ENCODE measurements at places on chromosomes 11 and 22.

GRCh38 chr11:93526641-93527583, 16.3 kb downstream of the SMCO4 start:
- no peak for DNase-seq
- H3K27me3 ChIP-seq, result peaks cover 5% of the 10 kb centered on the region
- H3K4me3 ChIP-seq, result no peak overlapping the region
- no peaks in the 10 kb centered on the region for H3K36me3 ChIP-seq

DNA sequence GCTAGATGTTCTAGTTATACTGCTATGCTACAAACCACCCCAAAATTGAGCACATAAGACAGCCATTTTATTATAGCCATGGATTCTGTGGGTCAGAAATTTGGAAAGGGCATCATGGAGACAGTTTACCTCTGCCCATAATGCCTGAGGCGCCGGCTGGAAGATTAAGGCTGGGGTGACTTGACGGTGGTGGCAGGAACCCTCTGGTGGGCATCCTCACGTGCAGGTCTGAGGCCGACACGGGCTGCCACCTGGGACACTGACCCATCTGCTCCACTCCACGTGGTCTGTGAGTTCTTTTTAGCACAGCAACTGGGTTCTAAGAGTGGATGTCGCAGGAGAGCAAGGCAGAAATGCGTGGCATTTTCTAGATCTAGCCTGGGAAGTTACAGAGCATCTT, 40.0 kb upstream of the PRDM11 start:
- no peaks in the 10 kb centered on the region for H3K36me3 ChIP-seq
- peak overlapping the region; percentile 60 for H3K27ac ChIP-seq
- H3K27me3 ChIP-seq, result peaks cover 11% of the 10 kb centered on the region
- H3K4me3 ChIP-seq, result no peak overlapping the region

- DNase-seq, result no peak
- no peak overlapping the region for H3K27ac ChIP-seq
- no peak overlapping the region for H3K4me3 ChIP-seq
- peaks cover 2% of the 10 kb centered on the region for H3K27me3 ChIP-seq
- H3K4me1 ChIP-seq, result no peaks in the 10 kb centered on the region
Observed at GRCh38 chr11:36441610-36442208, 68.4 kb downstream of the TRAF6 start.

- peaks cover 5% of the 10 kb centered on the region for H3K36me3 ChIP-seq
- peaks cover 4% of the 10 kb centered on the region for H3K27me3 ChIP-seq
- DNase-seq, result no peak
- H3K4me1 ChIP-seq, result peaks cover 5% of the 10 kb centered on the region
Observed at GRCh38 chr11:64492561-64492960, 98.5 kb upstream of the SLC22A12 start.

- H3K27me3 ChIP-seq, result peaks cover 10% of the 10 kb centered on the region
- H3K4me1 ChIP-seq, result peaks cover 13% of the 10 kb centered on the region
- H3K4me3 ChIP-seq, result no peak overlapping the region
- no peaks in the 10 kb centered on the region for H3K36me3 ChIP-seq
- no peak for DNase-seq
Observed at GRCh38 chr22:38835888-38836301, 7.9 kb downstream of the NPTXR start.

GRCh38 chr11:14554959-14555358, 34.8 kb upstream of the PSMA1 start:
- H3K4me1 ChIP-seq, result peaks cover 13% of the 10 kb centered on the region
- no peak for DNase-seq
- H3K27me3 ChIP-seq, result peaks cover 2% of the 10 kb centered on the region
- no peak overlapping the region for H3K27ac ChIP-seq
- no peak overlapping the region for H3K4me3 ChIP-seq

- H3K36me3 ChIP-seq, result peaks cover under 1% of the 10 kb centered on the region
- H3K27me3 ChIP-seq, result peaks cover 3% of the 10 kb centered on the region
- H3K4me1 ChIP-seq, result peaks cover 7% of the 10 kb centered on the region
- H3K27ac ChIP-seq, result no peak overlapping the region
Observed at GRCh38 chr11:35303596-35304385, 115.6 kb downstream of the SLC1A2 start.

DNA sequence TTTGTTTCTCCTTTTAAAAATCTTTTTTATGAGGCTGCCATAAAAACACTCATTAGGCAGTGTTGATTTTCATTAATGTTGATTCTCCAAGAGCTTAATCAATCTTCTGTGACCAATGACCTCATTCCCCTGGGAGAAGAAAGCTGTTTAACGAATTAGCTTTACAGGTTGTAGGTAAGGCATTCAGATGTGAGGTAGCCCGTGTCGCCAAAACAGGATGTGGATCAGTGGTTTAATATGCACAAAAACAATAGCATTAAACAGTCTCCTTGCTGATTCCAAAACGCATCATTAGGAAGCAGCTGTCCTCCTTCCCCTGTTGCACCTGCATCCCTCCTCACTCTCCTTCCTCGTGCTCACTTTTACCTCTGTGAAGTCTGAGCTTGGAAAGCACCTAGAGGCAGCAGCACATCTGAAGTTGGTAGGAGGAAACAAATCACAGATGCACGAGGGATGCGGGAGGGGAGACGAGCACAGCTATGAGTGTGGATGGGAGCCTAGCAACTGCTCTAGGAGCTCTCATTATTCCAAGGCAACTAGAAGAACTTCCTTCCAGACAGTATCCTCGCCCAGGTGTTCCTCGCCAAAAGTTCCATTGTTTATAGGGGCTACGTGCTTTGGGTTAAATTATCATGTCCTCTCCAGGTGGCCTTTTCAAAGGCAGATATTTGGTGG, 179.4 kb upstream of the SNX19 start:
- no peaks in the 10 kb centered on the region for H3K36me3 ChIP-seq
- H3K27ac ChIP-seq, result no peak overlapping the region
- no peak overlapping the region for H3K4me3 ChIP-seq
- no peak for DNase-seq
- no peaks in the 10 kb centered on the region for H3K4me1 ChIP-seq

GRCh38 chr11:95515371-95515770, 274.2 kb downstream of the FAM76B start:
- H3K36me3 ChIP-seq, result no peaks in the 10 kb centered on the region
- peaks cover 2% of the 10 kb centered on the region for H3K27me3 ChIP-seq
- H3K27ac ChIP-seq, result no peak overlapping the region
- H3K4me3 ChIP-seq, result no peak overlapping the region
- DNase-seq, result no peak

DNA sequence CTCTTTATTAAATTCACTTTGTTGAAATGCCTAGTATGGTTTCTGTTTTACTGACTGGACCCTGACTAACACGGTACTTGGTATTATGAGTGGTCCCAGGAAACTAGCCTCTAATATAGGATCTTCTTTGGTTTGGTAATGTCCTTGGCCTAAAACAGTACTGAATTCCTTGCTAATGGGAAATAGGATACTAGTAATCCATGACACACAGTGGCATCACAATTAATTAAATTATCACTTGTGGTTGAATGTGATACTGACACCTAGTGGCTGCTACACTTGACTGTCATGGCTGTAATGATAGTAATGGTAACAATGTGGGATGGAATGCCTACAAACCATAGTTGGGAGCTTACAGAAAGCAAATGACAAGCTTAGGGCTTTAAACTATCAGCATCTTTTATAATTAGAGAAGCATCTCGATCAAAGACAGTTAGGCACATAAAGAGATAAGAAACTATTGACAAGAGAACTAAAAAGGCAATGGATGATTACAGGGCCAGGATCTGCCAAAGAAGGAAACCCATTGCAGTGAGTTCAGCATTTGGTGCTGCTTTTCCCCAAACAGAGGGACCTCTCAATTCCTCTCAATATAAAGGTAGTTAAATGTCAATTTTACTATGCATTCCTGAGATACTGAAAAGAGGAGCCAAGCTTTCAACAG, 8.6 kb downstream of the DNHD1 start:
- no peak for DNase-seq
- H3K36me3 ChIP-seq, result no peaks in the 10 kb centered on the region
- no peak overlapping the region for H3K27ac ChIP-seq
- peaks cover 2% of the 10 kb centered on the region for H3K4me1 ChIP-seq
- no peaks in the 10 kb centered on the region for H3K27me3 ChIP-seq
- no peak overlapping the region for H3K4me3 ChIP-seq
